ENCODE measurements at places on chromosomes 1 and 21. TPM values are rescaled to one million over a fixed set of nuclear protein-coding genes. Genes with fewer than 3 reads are reported as not detected.

PTPN7 gene
- total RNA-seq = not detected

TBX19 gene
- 1.8 TPM for total RNA-seq

GPR25 gene
- not detected for total RNA-seq

NHLH1 gene
- 0.18 TPM for total RNA-seq

KCNJ15 gene
- 0.80 TPM for total RNA-seq

TPR gene
- 77.9 TPM for total RNA-seq

- no peak for DNase-seq
- H3K27ac ChIP-seq = no peak overlapping the region
- no peak overlapping the region for H3K4me3 ChIP-seq
- H3K27me3 ChIP-seq = no peaks in the 10 kb centered on the region
These were observed 39.9 kb upstream of the INSL5 start for GRCh38 chr1:66840929-66841328.

DNA sequence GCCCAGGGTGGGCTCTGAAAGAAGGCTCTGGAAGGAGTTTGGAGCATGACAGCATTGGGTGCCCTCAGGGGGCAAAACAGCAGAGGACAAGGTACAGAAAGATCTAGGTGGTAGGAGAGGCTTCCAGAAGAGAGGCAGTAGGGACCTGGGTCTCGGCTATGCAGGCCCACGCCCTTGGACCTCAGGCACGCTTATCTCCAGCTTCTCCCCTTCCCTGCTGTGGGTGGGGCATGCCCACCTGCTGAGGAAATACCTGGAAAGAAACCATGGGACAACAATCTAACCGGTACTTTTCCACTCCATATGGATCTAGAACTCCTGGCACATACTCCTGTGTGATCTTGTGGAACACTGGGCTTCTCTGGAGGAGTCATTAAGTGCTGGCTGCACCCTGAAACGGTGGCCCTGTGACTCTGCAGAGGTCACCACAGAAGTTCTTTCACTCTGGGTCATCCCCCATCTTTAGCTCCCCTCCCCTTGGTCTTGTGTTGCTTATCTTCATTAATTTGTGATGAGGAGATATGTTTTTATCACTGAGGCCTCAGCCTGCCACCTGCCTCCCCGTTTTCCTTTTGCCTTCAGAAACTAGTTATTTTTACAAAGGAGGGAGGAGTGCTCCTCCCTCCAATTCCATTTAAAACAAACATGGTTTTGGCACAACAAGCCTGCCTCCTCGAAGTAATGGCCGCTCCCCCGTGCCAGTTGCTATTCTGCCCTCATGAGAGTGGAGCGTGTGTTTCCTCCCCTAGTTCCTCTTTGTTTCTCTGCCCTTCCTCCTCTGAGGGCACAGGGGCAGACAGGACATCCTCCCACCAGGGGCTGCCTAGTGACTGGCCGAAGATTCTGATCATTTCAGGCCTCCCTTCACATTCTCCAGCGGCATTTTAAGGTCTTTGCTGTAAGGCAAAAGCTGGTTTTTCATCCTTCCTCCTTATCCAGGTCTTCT, 78.0 kb upstream of the ATP5PO start:
- H3K27ac ChIP-seq = no peak overlapping the region
- peaks cover 3% of the 10 kb centered on the region for H3K36me3 ChIP-seq
- no peak for DNase-seq
- H3K4me1 ChIP-seq = peaks cover 6% of the 10 kb centered on the region

GRCh38 chr1:30368651-30369240, 354.6 kb downstream of the MATN1 start:
- DNase-seq = no peak
- H3K36me3 ChIP-seq = no peaks in the 10 kb centered on the region
- H3K27me3 ChIP-seq = peaks cover 34% of the 10 kb centered on the region
- no peak overlapping the region for H3K4me3 ChIP-seq

- DNase-seq = no peak
- no peaks in the 10 kb centered on the region for H3K27me3 ChIP-seq
- no peak overlapping the region for H3K27ac ChIP-seq
- H3K4me1 ChIP-seq = peaks cover 16% of the 10 kb centered on the region
These were observed 9.6 kb downstream of the FMO5 start for GRCh38 chr1:147215540-147215916.

- peaks cover 35% of the 10 kb centered on the region for H3K4me1 ChIP-seq
- DNase-seq = no peak
- no peak overlapping the region for H3K4me3 ChIP-seq
These were observed 59.1 kb upstream of the ZNF648 start for GRCh38 chr1:182120411-182121258.

DNA sequence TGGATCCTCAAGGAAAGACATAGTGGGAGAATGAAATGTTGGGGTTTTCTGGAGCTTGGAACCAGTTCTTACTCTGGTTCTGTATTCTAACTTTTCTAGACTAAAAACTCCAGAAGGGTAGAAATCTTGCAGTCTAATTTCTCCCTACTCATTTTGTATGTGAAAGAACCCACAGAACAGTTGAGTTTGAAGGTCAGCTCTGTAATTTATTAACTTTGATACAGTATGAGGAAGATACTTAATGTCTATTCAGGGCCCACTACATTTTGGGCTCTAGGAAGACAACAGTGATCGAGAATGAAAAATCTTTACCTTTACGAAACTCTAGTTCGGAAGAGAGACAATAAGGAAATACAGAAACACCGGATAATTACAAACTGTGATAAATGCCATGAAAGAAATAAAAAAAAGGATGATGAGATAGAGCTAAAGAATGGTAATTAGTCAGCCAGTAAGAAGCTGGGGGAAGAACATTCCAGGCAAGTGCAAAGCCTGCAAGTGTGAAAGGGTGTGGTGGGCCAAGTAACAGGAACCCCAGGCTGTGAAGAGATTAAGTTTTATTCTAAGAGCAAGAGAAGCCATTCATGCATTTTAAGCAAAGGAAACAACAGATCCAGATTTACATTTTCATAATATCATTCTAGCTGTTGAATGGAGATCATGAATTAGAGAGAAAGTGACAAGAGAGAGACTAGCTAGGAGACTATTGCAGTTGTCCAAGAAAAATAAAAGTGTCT, 159.9 kb upstream of the HMCN1 start:
- no peak for DNase-seq
- H3K27ac ChIP-seq = no peak overlapping the region
- peaks cover 54% of the 10 kb centered on the region for H3K4me1 ChIP-seq
- H3K36me3 ChIP-seq = peaks cover 11% of the 10 kb centered on the region
- H3K27me3 ChIP-seq = no peaks in the 10 kb centered on the region

DNA sequence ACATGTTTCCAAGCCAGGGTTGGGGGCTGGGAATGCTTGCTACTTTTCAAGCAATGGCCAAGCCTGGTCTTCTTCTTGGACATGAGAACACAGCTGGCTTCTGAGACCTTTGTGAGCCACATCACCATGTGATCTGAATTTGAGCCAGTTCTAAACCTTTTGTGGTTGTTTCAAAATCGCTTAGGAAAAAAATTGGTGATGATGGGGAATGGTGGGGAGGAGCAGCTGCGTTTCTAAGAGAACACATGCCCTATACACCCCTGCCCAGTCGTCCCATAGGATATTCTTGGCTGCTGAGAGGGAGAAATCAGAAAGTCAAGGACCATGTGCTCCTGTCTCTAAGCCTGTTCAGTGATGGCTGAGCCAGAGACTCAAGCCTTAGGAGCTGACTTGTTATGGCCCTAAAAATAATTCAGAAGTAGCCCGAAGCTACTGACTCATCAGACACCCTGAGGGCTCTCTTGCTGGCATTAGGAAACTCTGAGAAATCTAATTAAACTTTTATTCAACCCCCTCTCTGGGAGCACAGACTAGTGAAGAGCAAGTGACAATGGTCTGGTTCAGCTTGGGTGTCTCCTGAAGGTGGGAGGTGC, 30.5 kb downstream of the CCDC185 start:
- no peak overlapping the region for H3K27ac ChIP-seq
- no peak overlapping the region for H3K4me3 ChIP-seq
- no peaks in the 10 kb centered on the region for H3K4me1 ChIP-seq

DNA sequence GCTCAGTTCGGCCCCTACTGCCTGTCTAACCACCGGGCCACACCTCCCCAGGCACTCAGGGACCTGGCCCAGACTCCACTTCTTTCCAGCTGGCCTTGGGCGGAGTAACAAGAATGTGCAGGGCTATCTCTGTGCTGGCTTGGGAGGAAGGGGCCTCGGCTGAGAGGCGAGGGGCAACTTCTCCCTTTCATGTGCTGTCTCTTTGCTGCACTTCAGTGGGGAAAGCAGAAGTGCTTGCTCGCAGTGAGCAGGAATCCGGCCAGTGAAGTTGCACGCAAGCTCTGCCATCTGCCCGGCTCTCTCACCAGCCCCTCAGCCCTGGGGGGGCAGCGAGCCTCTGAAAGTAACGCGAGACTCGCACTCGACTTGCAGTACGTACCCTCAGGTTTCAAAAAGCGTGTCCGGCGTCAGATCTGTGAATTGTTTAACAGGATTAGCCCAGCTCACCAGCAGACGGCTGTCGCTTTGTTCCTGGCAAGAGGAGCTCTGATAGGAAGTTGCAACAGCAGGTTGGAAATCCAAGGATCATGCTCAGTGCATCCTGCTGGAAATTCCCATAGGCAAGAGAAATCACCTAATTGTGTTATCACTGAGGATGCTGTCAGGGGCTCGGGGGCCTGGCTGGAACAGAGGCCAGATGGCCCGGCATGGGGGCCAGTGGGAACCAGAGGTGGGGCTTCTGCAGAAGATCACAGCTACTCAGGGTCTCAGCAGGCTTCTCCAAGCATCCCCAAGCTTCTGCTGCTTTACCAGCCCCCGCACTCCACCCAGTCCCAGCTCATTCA, 221.1 kb downstream of the NPHP4 start:
- no peak overlapping the region for H3K27ac ChIP-seq
- peaks cover 25% of the 10 kb centered on the region for H3K27me3 ChIP-seq
- peak overlapping the region; percentile 55 for H3K4me3 ChIP-seq
- no peak for DNase-seq
- peaks cover 5% of the 10 kb centered on the region for H3K4me1 ChIP-seq
- H3K36me3 ChIP-seq = peaks cover 1% of the 10 kb centered on the region

DNA sequence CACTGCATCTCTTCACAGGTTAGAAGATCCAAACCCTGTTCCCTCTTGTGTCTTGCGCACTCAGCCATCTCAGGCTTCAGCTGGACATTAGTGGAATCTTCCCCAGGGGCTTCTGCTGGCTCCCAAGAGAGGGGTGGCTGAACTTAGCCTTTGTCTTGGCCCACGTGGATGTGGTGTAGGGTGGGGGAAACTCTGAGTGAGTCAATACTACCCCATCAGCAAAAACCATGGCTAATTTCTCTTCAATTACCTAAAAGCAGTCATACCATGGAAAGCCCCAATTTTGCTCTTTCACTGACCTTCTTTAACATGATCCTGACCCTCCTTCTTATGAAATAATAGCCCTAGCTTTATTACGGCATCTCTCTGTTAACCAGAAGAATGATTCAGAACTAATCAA, 72.5 kb upstream of the RAB3GAP2 start:
- H3K4me3 ChIP-seq = no peak overlapping the region
- no peak overlapping the region for H3K27ac ChIP-seq
- no peaks in the 10 kb centered on the region for H3K36me3 ChIP-seq
- peaks cover 2% of the 10 kb centered on the region for H3K4me1 ChIP-seq

DNA sequence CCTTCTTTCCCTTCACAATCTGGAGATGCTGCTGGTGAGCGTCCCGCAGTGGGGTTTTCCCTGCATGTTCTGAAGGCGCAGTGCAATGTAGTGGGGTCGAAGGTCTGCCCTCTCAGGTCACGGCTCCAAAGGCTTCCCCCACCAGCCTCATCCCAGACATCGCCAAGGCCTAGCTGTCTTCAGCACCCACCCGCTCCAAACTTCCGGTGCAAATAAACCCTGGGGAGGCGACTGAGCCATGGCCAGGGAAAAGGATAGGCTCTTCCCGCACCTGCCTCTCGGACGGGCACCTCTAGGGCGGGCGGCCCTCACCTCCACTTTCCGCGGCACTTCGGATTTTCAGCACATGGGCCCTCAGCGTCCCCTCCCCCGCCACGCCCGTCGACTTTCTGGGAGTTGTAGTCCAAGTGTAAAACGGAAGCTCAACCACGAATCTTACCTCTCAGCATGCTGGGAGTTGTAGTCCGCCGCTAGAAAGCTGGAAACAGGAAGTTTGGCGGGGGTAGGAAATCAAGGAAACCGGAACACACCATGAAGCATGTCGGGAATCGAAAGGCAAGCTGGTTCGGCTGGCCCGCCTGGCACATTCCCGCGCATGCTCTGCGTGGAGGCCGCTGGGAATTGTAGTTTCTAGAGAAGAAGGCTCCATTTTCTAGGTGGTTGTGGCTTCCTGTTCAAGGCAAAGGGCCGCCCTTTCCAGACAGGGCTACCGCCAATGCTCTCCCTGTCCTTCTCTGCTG, at the start of gene MRPL24:
Gene MRPL24 (minus strand): TSS at position 348 of the 740 bp plus-strand sequence. CDS start 2,384 bp downstream, outside the sequence.
- H3K4me1 ChIP-seq = peaks cover 31% of the 10 kb centered on the region
- H3K27ac ChIP-seq = peak within 1 kb of the TSS; percentile 98
- peak within 1 kb of the TSS; percentile 99 for H3K4me3 ChIP-seq
- H3K27me3 ChIP-seq = no peaks in the 10 kb centered on the region

- no peak for DNase-seq
- H3K4me3 ChIP-seq = peak overlapping the region; percentile 87
- H3K36me3 ChIP-seq = no peaks in the 10 kb centered on the region
- H3K4me1 ChIP-seq = peaks cover 45% of the 10 kb centered on the region
These were observed 723 bp upstream of the GNAI3 start for GRCh38 chr1:109547463-109548320.

DNA sequence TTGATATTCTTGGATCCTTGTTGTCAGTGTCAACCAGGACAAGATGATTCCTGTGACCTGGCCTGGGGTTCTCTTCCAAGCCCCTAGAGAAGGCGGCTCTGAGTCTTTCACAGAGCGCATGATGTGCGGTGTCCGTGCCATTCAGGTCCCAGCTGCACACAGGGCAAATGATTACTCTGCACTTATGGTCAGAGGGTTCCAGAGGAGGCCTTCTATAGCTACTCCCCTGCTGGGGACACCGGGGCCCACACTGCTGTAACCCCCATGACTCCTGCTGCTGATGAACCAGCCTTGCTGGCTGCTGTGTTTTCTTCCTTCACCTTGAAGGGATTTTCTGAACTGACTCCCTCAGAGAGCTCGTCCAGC, 1.5 kb downstream of the PTGFRN start:
- H3K36me3 ChIP-seq = no peaks in the 10 kb centered on the region
- no peak overlapping the region for H3K4me3 ChIP-seq
- peaks cover 6% of the 10 kb centered on the region for H3K4me1 ChIP-seq
- DNase-seq = no peak
- H3K27ac ChIP-seq = no peak overlapping the region
- H3K27me3 ChIP-seq = no peaks in the 10 kb centered on the region

DNA sequence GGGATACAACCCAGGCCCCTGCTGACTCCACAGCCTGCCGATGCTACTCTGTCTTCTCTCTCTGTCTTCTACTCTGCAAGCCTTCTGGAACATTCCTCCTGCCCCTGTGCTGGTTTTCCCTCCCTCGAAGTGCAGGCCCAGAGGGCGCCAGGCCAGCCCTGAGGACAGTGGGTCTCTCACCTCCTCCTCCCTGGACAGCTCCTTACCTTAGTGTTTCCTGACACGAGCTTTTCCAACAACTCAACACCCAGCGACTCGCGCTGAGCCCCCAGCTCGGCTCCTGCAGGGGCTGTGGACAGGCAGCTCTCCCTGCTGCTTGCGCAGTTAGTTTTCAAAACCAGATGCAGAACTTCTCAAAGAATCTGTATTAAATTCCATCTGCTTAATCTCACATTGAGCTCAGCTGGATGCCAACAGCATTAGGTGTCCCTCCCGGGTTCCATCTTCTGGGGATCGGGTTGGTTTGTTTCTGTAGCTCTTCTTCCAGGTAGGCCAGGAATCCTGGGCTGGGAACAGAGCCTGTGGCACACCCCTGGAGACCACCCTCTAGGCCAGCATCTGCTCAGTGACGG, 54.2 kb downstream of the PTPRU start:
- H3K4me1 ChIP-seq = no peaks in the 10 kb centered on the region
- no peaks in the 10 kb centered on the region for H3K27me3 ChIP-seq
- DNase-seq = peak; percentile 60
- H3K4me3 ChIP-seq = no peak overlapping the region
- peaks cover 11% of the 10 kb centered on the region for H3K36me3 ChIP-seq

GRCh38 chr1:217747156-217747769, 116.1 kb downstream of the SPATA17 start:
- H3K36me3 ChIP-seq = no peaks in the 10 kb centered on the region
- H3K4me1 ChIP-seq = no peaks in the 10 kb centered on the region

Measured in chondrocyte (in vitro differentiated cells).